ENCODE measurements at places on chromosomes 4 and X.

DNA sequence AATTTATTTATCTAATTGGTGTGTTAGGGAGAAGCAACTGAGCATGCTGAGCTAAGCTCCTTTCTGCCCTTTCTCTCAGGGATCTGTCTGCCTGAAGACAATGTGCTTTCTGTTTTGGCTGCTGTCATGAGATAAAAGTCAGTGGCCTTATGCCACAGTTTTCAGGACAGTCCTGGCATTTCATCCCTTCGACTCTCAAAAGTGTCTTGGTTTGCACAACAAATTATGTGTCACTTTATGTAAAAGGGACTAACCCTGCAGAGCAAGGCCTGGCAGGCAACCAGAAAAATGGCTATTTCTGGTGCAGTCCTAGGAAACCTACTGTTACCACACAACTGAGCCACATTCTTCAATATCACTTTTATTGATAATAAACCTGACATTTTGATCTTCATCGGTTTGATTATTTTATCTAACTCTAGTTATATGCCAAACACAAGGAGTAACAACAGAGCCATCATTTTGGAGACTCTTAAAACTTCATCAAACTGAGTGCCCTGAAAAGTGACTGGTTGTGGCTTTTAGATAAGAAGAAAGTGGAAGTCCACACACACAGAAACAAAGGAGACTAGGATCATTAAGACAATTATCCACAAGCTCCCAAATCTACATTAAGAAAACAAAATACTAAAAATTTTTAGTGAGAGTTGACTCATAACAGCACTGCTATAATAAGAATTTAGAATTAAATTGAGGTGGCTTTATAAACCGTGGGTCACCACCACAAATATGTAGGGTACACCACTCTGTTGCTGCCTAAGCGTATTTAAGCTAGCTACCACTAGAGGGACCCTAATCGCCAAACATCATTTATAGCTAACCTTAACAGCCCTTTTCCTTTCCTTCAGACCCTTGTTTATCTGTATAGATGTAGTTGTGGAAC, 95.9 kb upstream of the PTPN13 start:
- DNase-seq: peak; percentile 71

GRCh38 chrX:69297506-69297905, 132.3 kb upstream of the PJA1 start:
- DNase-seq: no peak

DNA sequence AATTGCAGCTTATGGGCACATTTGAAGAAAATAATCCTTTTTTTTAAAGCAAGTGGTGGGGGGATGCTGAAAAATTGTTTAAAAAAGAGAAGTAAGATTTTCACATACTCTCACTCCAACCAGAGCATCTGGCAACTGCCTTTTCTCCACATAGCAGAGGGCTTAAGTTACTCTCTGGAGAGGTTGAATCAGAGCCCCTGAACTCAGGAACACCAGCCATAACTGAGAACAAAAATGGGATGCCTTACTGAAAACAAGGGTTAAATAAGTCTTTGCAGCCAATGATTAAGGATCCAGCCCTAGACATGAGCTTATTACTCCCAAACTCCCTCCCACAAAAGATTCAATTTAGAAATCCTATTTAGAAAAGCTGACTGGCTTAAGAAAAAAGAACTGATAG, 27.5 kb downstream of the CASK start:
- DNase-seq: no peak

- no peak for DNase-seq
Measured at GRCh38 chr4:184364100-184364921, 110.0 kb downstream of the IRF2 start.

DNA sequence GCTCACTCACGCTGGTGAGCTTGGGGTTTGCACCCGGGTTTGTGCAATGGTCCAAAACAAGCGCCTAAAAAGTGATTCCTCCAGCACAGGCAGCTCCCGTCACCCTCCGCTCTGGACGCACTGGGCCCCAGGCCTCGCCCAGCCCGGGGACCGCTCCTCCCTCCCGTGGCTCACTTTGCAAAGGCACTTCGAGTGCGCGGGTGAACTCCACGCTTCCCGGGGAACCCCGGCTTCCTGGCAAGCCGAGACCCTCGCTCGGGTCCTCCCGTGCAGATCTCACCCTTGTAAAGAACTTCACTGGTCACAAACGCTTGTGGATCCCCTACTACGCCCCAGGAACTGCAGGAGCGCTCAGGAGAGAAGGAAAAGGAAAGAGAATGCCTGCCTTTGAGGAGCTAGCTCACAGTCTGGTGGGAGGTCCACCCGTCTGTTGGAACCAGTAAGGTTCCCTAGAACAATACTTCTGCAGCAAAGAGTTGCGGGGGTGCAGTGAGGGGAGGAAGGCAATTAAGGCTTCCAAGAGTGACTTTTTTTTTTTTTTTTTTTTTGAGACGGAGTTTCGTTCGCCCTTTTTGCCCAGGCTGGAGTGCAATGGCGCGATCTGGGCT, at the start of gene CTPS2:
CTPS2 (minus strand) TSS at position 122 of the 608 bp plus-strand sequence. CDS start 9,767 bp downstream, outside the sequence.
- peak; percentile 63 for DNase-seq

DNA sequence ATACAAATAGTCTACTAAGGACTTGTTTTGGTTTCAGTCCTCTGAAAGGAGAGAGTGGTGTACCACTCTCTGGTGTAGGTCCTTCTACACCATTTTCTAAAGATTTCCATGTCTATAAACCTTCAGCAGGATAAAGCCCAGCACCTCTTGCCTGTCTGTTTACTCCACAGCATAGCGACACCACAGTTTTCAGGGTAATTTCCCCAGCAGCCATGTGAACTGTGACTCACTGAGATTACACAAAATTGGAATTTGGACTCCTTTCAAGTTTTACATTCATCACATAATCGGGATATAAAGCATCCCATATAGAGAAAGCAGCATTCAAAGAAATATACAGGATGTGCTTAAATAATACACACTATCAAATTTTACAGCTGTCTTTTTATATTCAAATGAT, 229.6 kb downstream of the PRDM5 start:
- peak; percentile 82 for DNase-seq

GRCh38 chrX:7218321-7219152, 70.6 kb upstream of the PUDP start:
- DNase-seq: no peak

GRCh38 chr4:153067376-153067775, 131.3 kb downstream of the FHDC1 start:
- DNase-seq: peak; percentile 69

- DNase-seq: no peak
Measured at GRCh38 chr4:152269448-152270191, 266.3 kb downstream of the FBXW7 start.

GRCh38 chr4:40648742-40649281, 19.1 kb upstream of the RBM47 start:
- no peak for DNase-seq

DNA sequence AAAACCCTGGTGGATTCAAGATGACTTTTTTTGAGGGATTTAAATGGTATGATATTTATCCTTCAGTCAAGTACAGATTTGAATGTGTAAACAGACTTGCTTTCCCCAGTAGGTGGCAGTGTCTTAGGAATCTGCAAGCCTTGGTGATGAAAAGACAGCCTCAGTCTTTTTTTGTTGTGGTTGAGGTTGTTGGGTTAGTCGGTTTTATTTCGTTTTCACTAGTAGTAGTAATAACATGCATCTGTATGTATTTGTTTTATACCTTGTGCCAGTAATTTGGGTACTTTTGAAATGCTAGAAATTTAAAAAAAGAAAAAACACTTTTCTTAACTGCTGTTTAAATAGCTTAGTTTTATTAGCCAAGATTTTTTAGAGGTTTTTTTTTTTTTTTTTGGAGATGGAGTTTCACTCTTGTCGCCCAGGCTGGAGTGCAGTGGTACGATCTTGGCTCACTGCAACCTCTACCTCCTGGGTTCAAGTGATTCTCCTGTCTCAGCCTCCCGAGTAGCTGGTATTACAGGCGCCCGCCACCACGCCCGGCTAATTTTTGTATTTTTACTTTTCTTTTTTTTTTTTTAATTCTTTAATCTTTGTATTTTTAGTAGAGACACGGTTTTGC, 39.2 kb downstream of the COPS4 start:
- peak; percentile 70 for DNase-seq

- no peak for DNase-seq
Measured at GRCh38 chr4:100118181-100118580, 72.1 kb downstream of the DDIT4L start.

DNA sequence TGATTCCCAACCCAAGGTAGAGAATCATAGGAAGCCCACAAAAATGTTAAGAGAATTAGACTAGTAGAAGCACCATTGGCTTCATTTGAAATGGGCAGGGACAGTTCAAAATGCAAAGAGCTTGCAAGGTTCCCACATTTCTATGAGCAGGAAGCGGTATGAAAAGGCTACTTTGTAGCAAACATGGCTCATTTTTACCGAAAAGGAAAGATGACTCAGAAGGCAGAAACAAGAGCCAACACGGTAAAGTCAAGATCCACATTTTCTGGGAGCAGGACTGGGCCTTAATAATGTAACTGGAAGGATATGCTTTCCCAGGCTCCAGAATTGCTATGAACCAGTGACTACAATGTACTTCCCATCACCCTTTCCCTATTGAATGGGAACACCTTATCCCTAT, 89.5 kb downstream of the GLRA3 start:
- no peak for DNase-seq

DNA sequence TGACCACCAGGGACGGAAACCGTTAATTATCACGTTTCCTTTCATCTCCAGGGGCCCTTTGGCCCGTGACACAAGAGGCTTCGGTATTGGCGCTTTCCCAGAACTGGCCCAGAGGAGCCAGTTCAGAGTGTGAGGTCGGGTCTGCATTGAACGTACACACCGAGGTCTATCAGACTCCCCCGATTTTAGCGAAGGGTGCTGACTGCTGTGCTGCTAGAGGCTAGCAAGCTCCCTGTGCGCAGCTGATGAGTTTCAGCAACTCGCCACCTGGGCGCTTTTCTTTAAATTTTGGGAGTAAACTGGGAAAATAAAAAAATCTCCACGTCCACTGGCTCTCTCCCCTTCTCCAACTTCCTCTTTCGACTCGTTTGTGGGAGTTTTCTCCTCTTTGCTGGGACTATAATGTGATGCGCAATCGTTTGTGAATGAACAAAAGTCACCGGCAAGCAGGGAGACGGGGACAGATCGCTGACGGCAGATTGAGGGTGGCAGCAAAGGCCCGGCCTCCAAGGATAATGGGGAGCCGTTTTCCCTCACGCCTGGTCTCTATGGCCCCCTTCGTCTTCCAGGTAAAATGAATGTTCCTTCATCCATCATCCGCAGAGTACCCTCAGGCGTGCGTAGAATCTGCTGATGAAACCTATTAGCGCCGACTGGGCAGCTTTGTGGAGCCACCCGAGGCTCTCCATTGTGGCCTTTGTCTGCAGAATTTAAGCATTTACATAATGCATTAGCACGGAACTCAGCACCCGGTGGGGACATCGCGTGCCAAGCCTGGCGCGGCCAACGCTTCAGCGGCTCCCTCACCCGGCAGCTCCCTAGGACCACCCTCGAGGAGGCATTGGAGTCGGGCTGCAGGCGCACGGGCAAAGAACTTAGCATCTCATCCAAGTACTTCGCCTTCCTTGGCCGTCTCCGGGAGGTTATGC, 1.6 kb upstream of the LRAT start:
- DNase-seq: no peak

- no peak for DNase-seq
Measured at GRCh38 chr4:79211490-79211889, 114.4 kb downstream of the NAA11 start.

- DNase-seq: peak; percentile 4
Measured at GRCh38 chr4:20074450-20074849, 177.3 kb upstream of the SLIT2 start.

DNA sequence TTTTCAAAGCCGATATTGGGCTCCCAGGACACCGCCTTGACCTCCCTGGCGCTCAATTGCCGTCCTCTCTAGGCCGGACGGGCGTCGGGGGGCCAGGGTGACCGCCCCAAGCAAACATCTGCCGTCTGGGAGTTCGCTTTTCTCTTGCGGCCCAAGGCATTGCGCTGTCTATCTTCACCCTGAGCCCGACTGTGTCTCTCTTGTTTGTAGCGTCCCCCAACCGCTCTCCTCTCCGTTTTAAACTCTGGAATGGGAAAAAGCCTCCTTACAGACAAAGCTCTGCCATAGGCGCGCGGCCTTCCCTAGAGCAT, 551 bp upstream of the ARX start:
- DNase-seq: no peak

GRCh38 chrX:51896626-51897025, 3.2 kb downstream of the MAGED1 start:
- DNase-seq: no peak

DNA sequence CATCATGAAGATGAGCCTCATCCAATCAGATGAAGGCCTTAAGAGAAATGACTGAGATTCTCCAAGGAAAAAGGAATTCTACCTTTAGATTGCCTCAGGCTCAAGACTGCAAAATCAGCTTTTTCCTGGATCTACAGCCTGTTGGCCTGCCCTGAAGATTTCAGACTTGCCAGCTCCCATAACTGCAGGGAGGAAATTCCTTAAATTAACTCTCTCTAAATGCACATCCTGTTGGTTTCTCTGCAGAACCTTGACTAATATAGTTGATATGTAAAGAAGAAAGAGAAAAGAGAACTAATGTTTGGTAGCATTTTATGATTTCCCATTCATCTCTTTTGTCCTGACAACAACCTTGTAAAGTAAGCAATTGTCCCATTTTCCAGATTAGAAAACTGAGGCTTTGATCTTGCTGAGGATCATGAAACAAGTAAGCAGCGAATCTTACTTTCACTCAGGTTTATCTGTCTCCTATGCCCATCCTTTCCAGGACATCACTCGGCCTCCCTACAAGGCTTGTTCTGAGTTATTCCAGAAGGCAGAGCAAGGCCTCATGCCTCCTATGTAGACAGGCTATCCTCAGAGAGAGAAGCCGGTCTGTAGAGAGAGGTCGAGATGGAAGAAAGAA, 115.0 kb upstream of the LDB2 start:
- DNase-seq: no peak

DNA sequence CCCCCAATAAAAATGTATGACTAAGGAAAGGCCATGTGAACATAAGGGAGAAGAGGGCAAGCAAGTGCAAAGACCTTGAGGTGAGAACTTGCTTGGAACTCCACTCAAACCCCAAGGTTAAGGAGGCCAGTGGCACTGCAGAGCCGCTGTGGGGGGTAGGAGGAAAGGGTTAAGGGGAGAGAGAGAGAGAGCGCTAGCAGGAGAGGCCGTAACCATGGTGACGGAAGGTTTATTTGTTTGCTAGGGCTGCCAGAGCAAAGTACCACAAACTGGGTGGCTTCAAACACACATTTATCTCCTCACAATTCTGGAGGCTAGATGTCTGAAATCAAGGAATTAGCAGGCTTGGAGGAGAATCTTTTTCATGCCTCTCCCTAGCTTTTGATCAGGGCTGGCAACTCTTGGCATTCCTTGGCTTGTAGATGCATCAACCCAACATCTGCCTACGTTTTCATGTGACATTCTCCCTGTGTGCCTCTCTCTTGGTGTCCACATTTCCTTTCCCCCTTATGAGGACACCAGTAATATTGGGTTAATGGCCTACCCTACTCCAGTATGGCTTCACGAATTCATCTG, 35.2 kb downstream of the SMIM20 start:
- no peak for DNase-seq
